Retinal pigment epithelial cell (primary cell): ENCODE measurements at places on chromosomes 4 and X.

DNA sequence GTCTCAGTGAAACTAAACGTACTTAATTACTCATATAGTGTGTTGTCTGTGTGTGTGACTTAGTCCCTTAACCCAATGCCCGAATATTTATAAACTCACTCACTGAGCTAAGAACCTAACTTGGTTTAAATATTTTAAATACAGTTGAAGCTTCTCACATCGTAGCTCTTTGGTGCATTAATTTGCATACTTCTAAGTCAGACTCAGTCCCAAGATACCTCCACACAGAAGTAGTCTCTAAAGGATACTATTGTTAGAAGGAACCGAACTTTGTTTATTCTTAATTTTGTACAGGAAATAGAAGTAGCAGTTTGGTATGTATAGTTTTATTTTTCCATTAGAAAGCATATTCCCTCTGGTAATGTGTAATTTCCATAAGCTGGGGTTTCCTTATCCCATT, 54.0 kb upstream of the NKAP start:
- no peak for DNase-seq

DNA sequence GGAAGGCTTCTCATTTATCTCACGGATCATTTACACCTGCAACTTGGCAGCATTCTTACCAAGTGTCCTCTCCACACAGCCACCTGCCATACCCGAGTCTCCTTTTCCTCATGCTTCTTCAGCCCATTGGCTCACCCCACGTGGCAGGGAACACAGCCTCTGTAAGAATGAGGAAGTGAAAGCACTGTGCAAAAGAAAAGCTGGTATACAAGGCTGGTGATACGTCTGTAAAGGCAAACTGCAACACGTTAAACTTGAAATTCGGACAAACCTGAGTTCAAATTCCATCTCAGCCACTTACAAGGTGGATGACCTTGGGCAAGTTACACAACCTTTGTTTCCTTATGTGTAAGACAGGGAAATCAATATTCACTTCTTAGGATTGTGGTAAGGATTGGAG, 164.0 kb upstream of the RASGEF1B start:
- DNase-seq, result no peak

DNA sequence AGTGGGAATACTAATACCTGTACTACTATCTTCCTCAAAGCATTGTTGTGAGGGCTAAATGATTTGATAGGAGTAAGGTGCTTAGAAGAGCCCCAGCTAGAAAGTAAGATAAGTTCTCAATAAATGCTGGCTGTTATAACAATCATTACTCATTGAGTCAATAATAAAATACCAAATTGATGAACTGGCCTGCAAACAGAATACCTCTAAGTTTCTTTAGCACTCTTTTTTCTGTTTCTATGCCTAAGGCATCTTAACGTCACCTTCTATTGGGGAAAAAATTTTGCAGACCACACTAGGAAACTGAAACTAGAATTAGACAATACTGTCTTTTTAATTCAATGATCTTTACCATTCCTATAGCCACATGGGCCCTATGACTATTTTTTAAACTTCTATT, 1.2 kb downstream of the CLTRN start:
- DNase-seq, result no peak

GRCh38 chr4:31660916-31661315, 940.7 kb downstream of the PCDH7 start:
- no peak for DNase-seq

DNA sequence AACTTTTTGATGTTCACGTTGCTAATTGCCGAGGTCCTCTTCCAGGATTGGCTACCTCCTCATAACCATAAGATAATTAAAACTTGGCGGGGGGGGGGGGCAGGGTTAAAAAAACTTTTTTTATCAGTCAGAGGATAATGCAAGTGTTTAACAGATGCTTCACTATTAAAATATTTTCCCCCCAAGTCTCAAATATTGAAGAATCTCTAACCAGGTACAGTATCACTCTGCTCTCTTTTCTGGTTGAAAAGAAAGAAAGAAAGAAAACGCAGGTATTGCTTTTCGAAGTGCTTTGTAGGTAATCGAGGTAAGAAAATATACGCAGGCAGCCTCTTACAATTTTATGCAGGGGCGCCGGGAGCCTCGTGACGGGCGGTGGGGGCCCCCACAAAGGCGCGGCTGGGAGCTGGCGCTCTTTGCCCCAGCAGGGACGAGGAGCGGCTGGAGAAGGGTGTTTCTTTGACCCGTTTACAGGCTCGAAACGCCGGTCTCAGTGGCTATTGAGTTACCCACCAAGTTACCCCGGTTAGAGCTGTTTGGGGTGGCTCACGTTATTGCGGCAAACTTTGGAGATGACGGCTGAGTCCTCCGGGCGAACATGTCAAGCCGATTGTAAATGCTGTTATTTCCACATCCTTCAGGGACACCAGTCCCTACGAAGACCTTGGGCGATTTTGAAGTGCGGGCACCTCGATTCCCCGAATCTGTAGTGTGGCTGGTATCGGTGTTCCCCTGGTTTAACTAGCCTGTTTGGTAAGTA, 477 bp upstream of the HAND2 start:
- no peak for DNase-seq

DNA sequence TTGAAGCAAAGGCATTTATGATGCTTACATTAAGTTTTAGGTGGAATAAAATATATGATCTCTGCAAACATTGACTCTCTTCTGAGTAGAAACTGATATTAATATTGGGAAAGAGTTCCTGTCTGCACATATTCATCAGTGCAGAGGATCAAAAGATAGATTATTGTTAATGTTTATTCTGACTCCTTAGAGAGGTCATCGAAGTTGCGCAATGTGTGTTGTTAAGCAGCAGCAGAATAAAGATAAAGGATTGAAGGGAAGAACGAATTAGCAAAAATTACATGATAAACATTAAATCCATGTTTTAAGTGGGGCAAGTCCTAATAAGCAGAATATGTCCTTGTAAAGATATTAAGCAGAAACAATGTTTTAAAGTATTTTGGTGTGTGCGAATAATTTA, 72.6 kb upstream of the MBNL3 start:
- no peak for DNase-seq

- DNase-seq, result no peak
Observed at GRCh38 chr4:93960450-93960849, 131.9 kb downstream of the ATOH1 start.

- no peak for DNase-seq
Observed at GRCh38 chr4:112808001-112808400, 171.1 kb downstream of the LARP7 start.

DNA sequence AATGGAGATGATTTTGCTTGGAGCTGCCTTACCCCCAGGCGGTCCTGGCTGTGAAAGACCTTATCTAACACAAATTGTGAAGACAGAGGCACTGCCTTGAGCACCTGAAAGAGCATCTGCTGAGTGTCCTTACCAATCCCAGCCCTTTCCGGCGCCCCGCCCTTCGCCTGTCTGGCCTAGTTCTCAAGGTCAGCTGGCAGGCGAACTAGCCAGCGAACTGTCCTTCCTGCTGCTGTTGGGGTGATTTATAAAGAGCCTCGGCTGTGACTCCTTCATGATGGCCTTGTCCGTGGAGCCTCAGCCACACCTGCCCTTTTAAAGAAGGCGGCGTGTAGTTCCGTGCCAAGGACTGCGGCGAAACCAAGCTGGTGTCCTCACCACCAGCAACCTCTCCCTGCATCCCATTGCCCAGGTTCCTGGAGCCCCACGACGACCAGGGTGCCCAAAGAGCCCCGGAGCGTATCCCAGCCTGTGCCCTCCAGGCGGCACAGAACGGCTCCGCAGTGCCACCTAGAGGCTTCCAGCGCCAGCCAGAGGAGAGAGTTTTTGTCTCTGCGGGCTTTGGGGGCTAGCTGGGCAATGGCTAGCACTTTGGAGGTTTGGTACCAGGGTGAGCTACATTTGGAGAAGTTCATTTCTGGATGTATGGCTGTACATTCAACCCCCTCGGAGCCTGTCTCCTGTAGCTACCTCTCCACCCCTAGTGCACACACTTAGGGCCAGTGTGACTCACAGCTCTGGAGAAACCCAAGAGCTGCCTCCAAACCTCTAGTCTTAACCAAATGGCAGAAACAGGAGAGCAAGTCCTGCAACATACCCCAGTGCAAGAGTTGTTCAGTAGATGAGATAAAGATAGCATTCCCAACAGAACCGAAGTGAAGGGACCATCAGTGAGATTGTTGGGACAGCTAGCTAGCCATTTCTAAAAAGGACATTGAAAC, 36.8 kb upstream of the VMA21 start:
- DNase-seq, result no peak

DNA sequence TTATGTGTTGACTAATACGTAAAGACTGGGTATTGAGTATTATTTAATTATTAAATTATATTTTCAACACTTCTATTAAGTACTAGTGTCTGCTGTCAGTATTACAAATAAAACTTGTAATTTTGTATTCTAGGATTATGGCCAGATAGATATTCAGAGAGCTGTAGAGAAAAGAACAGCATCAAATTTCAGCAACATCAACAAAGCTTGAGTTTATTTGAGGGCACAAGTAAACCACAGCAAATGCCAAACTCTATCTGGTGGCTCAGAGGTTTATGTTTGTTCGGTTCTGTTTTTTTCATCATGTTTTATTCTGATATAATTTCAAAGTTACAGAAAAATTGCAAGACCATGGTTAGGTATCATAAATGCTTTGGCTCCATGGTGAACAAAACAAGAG, 1530.5 kb downstream of the PCDH18 start:
- DNase-seq, result no peak

DNA sequence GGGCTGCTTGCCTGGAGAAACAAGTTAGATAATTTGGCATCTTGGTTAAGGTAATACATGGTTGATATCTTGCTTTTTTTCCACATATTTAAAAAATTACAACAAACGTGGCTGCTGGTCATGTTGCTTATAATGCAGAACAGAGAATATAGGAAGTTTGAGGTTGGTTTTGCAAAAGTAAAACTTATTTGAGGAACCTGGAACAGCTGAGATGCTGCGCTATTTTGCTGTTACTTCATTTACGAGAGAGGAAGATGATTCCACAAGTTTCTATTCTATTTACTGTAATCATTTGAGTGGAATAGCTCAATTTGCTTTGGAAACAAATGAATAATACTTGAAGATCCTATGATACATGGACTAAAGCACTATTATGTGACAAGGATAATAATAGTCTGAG, 118.9 kb downstream of the TMA16 start:
- no peak for DNase-seq
